ENCODE measurements at places on chromosomes 6 and 20.

GRCh38 chr6:39897698-39898097 lies 36.6 kb downstream of the MOCS1 start:
- no peak for DNase-seq

DNA sequence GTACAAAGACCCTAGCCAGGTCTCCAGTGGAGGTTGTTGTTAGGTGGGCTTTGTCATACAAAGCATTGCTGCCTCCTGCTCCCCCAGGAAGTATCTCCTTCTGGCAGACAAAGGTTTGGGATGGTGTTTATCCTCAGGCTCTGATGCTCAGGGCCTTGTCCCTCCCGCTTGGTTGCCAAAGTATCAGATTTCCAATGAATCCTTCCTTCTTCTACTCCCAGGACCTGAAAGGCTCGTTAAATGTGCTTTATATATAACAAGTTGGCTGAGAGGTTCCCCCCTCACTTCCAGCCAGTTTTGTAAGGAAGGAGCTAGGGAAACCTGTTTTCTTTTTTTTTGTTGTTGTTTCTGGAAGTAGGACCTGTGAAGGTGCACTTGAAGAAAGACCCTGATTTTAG lies 14.4 kb downstream of the PTK7 start:
- DNase-seq = no peak

DNA sequence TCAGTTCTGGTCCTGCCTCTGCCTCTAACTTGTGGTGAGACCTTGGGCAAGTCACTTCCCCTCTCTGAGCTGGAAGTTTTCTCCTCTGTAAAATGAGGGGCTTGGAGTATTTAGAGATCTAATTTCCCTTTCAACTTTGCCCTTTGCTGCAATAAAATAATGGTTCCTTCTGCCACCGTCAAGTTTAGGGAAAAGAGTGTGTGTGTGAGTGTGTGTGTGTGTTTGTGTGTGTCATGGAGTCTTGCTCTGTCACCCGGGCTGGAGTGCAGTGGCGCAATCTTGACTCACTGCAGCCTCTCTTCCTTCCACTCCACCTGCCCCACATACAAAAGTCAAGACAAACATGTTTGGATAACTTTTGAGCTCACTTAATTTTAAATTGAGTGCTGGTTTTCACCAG lies 39.2 kb upstream of the PIM1 start:
- DNase-seq = peak; percentile 4

DNA sequence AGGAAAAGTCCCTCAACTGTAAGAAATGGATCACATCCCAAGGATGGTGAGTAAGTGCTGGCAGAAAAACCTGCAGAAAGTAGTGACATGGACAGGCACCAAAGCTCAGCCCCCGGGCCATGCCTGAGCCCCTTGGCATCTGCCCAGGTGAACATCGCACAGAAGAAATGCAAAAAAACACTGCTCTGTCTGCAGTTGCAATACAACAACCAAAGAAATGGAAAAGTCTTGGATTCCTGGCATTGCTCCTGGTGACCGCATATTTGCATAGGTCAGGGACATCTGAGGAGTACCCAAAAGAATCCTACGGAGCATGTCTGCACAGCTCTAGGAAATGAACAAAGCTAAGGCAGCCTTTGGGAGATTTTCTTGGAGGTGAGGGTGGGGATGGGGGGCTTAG lies 63.1 kb upstream of the PTPRT start:
- DNase-seq = no peak

- DNase-seq = no peak
These were observed 68.3 kb upstream of the EDN1 start for GRCh38 chr6:12221856-12222255.

- DNase-seq = no peak
These were observed 129.7 kb upstream of the PHACTR1 start for GRCh38 chr6:12586721-12587480.

DNA sequence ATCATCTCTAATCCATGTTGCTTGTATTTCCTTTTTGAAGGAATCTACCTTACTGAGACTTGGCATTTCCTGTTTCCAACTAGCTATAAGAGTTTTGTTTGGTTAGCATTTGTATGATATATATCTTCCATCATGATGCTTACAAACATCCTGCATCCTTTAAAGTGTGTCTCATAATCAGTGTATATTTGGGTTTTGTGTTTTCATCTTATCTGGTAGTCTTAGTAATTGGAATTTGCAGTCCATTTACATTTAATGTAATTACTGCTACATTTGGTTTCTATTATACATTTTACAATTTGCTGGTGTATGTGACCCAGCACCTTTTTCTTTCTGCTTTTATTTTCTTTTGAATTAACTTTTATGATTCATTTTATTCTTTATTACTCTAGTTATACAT lies 12.6 kb downstream of the CENPW start:
- no peak for DNase-seq

DNA sequence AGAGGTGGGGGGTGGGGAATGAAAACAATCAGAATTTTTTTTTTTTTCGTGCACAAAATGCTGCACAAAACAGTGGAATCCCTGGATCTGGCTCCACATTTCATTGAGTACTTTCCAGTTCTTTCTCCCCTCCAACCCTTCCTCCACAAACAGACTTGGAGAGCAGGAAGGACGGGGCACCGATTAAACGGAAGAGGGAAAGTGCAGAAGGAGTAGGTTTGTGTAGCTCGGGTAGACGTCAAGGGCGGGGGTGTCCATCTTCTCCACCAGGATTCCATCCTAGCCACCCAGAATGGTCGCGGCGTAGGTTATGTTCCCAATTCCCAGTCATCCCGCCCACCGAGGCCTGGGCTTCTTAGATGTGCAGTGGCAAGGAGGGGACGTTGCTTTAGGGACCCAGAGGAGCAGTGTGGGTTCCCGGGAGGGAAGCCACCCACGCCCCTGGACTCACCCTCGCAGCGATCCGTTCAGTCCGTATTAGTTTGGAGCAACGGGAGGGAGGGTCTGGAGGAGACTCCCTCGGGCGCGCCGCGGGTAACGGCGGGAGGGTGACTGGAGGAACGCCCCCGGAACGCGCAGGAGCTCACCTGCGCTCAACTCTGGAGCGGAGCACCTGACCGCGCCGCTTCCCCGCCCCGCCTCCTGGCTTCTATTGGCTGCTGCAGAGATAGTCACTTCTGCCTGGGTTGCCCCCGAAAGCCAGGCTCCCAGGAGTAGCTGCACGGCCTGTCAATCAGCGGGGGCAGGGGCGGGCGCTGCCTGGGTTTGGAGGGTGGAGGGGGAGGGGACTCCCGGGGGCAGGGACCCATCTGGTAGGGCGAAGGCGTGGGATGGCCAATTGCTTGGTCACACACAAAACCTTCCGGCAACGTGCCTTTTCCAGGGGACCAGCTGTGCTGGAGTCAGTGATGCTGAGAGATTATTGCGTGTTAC lies at the start of gene ENPP5:
TSS of gene ENPP5 (minus strand) at position 624 of the 933 bp plus-strand sequence. CDS start 2,718 bp downstream, outside the sequence.
- peak; percentile 82 for DNase-seq

DNA sequence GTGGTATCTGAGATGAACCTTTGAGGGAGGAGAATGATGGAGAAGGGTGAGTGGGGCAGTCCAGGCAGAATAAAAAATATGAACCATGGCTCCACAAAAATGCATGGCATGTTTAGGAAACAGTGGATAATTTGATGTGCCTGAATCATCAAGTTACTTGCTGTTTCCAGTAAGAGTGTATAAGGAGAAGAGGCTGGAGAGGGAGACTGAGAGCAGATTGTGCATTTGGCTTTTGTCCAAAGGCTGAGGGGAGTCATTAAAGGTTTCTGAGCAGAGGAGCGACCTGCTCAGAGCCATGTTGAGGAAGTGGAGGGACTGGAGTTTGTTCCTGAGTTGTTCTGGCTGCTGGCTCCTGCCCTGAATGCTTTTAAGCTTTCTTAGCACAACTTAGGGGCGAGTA lies 6.1 kb downstream of the MMP24 start:
- DNase-seq = no peak

DNA sequence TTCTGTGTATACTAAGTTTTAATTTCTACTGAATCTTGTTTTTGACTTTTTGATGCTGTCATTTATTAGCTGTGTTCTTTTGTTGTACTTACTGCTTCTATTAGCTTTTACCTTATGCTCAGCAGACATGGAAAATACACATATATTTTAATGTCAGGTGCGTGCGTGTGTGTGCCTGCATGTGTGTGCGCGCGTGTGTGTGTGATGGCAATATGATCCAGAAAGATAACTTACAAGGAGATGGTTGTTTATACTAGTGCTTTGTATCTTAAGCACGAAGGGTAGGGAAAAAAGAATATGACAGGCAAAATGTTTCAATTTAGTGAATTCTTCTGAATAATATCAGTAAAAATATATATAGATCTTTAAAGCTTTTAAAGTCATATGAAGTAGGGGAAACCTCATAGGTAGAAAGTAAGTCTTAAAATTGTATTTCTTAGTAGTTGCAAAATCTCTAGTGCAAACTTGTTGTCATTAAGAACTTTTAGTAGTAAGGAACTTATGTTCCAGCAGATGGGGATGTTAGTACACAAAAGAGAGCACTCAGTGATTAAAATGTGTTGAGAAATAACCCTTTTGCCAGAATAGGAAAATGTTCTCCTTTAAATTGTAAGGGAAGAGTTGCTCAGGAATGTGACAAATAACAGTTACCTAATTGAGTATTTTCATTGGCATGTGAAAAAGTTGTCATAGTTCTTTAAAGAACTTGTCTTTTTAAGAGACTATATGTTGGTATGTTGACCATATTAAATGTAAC lies 13.2 kb downstream of the QKI start:
- peak; percentile 46 for DNase-seq

- no peak for DNase-seq
These were observed 95.3 kb upstream of the C6orf118 start for GRCh38 chr6:165404697-165405096.

DNA sequence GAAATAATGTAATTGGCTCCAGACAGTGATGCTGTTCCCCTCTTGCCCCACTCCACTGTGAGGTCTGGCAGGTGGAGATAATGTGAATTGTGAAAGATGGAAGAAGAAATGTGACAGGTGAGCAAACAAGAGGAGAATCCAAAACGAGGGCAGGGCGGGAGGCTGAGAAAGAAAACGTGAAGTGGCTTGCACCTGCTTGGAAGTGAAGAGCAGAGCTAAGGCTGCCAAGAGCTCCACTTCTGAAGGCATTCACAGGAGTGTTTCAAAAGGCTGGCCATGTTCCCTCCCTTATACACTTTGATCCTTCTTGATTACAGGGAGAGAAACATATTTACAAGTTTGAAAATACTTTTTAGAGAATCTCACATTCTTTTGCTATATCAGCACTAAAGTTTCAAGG lies 359.4 kb downstream of the EPHA7 start:
- DNase-seq = no peak

- no peak for DNase-seq
These were observed 162.2 kb downstream of the NKAIN2 start for GRCh38 chr6:123965894-123966293.

DNA sequence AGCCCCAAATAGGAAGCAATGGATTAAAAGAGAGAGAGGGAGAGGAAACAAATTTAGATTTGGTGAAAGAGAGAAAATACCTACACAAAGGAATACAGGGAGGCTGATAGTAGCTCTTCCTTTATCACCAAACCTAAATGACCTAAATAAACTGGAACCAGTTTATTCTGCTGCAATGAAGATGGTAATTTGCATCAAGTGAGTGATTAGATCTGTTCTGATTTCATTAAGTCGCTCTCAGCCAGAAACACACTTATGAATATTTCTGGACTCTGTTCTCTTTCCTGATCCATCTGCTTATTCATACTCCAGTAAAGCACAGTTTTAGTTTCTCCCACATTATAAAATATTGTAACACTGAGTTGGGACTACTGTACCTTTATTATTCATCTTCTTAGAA lies 83.4 kb upstream of the BMP5 start:
- DNase-seq = no peak

DNA sequence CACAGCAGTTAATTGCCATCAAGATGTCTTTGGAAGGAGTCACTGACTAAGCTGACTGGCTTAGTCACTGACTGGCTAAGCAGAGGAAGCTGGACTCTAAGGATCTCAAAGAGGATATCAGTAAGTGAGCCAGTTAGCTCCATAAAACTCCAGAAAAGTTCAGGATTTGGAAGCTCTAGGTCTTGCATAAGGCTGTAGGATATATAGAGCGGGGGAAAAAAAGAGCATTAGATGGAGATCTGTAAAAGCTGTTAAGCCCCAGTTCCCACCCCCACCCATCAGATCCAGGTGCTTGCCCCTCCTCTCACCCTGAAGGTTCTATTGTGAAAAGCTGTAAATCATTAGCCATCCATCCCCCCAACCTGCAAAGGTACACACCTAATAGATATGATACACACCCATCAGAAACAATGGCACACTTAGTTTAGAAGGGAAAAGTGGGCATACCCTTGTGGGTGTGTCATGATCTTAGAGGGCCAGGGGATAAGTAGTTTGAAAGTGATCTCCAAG lies 32.2 kb downstream of the CARMIL1 start:
- no peak for DNase-seq

- DNase-seq = no peak
These were observed 717.5 kb downstream of the TFAP2A start for GRCh38 chr6:9697263-9697931.

GRCh38 chr6:126620719-126621118 lies 280.8 kb downstream of the CENPW start:
- DNase-seq = no peak

DNA sequence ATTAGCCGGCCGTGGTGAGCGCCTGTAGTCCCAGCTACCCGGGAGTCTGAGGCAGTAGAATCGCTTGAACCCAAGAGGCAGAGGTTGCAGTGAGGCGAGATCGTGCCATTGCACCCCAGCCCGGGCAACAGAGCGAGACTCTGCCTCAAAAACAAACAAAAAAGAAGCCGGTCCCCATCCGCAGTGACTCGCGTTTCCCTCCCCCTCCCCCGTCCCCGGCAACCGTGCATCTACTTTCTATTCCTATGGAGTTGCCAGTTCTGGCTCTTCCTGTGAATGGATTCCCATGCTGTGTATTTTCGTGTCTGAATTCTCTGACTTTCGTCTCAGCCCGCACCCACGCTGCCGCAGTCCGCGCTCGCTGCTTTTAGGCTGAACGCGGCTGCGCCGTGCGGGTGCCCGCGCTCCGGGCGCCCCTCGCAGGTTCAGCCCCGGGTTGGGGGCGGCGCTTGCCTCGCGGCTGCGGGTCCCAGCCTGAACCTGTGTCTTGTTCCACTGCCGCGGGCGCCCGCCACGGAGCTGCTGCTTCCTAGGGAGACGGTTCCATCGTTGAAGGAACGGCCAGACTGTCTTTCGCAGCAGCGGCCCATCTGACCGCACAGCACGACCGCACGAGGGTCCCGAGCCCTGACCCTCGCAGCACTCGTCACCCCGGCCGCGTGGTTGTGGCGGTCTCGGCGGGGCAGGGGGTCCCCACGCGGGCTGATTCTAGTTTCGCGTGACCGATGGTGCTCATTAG lies 1.1 kb upstream of the MRGBP start:
- peak; percentile 64 for DNase-seq

GRCh38 chr6:113380591-113380990 lies 476.6 kb upstream of the MARCKS start:
- DNase-seq = no peak

GRCh38 chr6:40713002-40713719 lies 126.0 kb upstream of the LRFN2 start:
- DNase-seq = no peak

GRCh38 chr20:36929290-36929689 lies 22.2 kb downstream of the SAMHD1 start:
- no peak for DNase-seq
